ENCODE measurements at places on chromosomes 6 and 20.

DNA sequence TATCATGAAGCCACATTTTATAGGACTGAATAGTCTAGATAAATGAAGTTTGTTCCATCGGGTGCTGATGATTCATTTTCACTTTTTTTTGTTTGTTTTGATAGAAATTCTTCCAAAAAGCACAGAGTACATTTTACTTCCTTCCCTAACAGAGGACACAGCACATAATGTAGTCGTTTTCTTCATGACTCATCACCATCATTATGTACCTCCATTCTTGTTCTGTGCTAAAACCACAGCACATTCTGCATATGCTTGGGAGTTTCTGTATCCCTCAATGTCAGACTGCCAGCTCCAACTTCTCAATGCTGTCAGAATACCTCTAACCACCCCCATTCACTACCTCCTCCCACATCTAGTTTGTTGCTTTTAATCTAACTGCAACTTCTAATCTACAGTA lies 1004.9 kb upstream of the ADGRB3 start:
- DNase-seq = no peak

DNA sequence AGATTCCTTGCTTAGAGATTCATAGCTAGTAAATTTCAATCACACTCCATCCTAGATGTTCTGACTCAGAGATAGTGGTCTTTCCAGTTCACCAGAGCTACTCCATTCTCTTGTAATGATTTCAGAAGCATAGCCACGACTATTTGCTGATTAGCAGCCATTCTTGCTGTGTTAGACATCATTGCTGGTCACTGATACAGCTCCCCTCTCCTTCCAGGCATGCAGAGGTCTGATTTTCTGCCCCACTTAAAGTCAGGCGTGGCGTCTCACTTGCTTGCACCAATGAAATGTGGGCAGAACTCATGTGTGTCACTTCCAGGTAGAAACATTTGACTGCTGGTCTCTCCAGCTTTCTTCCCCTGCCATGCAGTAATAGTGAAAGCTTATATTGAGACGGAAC lies 168.9 kb upstream of the JARID2 start:
- no peak for DNase-seq

DNA sequence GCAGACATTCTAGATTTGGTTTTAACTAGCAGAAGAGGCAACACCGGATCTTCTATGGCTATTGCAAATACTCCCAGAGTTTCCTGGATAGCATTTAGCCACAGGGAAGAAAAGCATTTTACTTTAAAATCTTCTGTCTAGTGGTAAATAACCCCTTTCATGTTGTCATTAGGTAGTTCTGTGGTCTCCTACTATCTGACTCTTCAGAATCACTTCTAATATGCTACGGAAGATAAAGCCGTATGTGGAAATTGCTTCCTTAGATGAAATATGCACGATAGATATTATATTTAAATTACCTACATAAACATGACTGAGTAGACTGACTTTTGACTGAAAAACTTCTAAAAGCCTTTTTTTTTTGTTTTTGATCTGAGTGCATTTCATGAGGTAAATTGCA lies 759 bp downstream of the CRISP3 start:
- no peak for DNase-seq

DNA sequence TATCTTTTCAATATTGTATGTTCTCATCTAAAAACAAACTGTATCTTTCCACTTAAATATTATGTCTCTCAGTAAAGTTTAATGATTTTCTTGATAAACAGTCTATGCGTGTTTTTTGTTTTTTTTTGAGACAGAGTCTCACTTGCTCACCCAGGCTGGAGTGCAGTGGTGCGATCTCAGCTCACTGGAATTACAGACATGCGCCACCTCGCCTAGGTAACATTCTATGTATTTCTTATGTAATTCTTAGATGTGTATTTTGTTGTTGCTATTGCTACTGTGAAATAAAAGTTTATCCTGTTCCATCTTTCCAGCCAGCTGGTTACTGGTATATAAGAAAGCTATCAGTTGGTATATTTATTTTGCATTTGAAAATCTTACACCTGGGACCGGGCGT lies 29.4 kb downstream of the ABHD12 start:
- no peak for DNase-seq

- DNase-seq = no peak
These were observed 148.5 kb downstream of the PHACTR3 start for GRCh38 chr20:59752704-59753460.

- DNase-seq = no peak
These were observed 33.1 kb downstream of the MDFI start for GRCh38 chr6:41671376-41671775.

DNA sequence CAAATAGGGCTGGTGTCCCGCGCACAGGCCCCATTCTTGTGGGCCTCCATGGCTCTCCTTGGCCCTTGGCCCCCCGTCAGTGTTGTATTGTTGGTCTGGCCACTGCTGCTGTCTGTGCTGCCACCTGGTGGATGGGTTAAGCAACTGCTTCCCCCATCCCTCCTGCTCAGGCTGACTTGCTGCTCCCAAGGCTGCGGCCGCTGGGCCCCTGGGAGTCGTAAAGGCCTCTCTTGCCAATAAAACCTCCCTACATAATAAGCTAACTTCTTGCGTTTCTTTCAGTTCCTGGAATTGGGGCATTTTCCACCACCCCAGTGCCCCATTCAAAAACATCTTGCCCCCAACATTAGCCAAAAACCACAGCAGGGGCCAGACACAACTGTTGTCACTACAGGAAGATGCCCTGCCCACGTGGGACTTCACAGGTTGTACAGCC lies 27.1 kb downstream of the CD83 start:
- DNase-seq = peak; percentile 75

- no peak for DNase-seq
These were observed 1.1 kb upstream of the PANK2 start for GRCh38 chr20:3887876-3888620.

GRCh38 chr6:10300071-10300470 lies 114.8 kb downstream of the TFAP2A start:
- no peak for DNase-seq

DNA sequence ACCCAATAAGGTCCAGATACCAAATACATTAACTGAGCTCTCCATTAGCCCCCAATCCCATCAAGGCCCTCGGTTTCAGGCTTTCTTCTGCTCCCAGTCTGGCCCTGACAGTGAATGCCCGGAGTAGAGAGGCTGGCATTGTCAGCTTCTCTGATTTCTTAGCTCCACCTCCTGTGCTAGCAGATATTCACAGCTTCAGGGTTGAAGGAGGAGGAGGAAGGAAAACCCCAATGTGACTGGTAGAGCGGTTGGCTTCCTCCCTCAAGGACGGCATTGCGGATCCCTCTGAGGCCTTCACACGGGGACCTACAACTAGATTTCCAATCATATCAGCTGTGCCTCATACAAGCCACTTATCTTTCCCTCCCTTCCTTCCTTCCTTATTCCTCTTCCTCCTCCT lies 164.1 kb upstream of the SYNDIG1 start:
- no peak for DNase-seq

DNA sequence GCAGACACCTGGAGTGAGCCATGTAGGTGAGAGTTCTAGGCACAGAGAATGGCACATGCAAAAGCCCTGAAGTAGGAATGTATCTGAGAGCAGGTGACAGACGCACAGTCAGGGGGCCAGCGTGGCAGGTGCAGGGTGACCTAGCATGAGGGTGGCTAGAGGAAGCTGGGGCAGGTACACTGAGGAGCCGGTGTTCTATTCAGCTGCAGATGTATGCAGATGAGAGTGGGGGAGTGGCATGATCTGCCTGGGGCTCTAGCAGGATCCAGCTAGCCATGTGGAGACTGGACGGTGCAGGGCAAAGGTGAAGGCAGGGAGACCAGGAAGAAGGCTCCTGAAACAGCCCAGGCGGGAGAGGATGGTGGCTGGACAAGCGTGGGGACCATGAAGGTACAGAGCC lies 10.7 kb downstream of the PEDS1 start:
- peak; percentile 77 for DNase-seq

DNA sequence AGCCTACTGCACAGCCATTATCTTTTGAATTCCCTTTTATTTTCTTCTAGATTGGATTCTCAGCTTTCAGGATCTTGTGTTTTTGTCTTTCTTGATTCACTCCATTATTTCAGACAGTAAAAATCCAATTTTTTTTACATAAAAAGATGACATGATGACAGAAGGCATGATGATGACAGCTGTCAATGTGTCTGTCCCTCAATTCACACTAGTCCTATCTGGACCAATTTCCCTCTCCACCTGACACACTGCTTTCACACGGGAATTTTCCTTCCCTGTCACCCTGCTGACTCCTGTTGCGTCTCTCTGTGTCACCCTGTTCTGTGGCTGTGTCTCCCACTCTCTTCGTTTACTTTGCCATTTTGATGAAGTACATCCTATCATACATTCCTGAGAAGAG lies 73.6 kb downstream of the KHDC1L start:
- no peak for DNase-seq

DNA sequence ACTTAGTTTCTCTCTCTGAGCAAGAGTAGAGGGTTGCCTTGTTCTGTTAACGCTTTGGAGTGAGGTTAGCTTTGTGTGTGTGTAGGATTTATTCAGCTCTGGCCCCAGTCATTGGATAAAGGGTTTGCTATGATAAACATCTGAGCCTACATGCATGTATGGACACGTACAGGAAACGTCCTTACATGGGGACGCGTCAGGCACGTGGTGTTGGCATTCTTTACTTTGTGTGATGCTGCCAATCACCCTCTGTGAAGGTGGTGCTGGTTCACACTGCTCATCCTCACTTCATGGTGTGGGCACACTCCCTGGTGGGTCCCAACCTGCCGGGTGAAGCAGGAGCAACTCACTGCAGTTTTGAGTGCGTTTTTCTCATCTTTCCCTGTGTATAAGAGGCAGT lies 53.4 kb upstream of the CD93 start:
- peak; percentile 13 for DNase-seq

DNA sequence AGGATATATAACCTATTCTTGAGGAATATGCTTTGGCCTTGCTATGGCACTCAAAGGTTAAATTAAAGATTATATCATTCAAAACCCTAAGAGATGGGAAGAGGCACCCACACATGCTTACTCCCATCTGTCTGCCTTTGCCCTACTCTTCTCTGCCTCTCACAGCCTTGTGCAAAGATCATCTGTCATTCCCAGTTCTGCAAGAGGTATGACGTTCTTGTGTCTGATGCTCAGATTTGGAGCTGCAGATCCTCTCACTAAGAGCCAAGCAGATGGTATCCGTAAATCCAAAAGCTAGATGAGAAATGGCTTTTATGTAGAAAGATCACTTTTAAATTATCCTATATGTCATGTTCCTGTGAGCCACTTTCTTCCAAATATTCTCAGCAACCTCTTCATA lies 112.0 kb downstream of the GPR63 start:
- no peak for DNase-seq

GRCh38 chr6:162271922-162272321 lies 455.6 kb downstream of the PRKN start:
- DNase-seq = no peak

GRCh38 chr6:28496099-28496779 lies 19.4 kb downstream of the GPX6 start:
- DNase-seq = peak; percentile 10
